ENCODE measurements at places on chromosomes 12 and 14. TPM values are rescaled to one million over a fixed set of nuclear protein-coding genes. Genes with fewer than 3 reads are reported as not detected.

GRCh38 chr12:66013224-66013623 is 117.3 kb downstream of the LLPH start:
- no peak for DNase-seq

GRCh38 chr12:40953076-40953475 is 235.0 kb upstream of the PDZRN4 start:
- no peak for DNase-seq

DNA sequence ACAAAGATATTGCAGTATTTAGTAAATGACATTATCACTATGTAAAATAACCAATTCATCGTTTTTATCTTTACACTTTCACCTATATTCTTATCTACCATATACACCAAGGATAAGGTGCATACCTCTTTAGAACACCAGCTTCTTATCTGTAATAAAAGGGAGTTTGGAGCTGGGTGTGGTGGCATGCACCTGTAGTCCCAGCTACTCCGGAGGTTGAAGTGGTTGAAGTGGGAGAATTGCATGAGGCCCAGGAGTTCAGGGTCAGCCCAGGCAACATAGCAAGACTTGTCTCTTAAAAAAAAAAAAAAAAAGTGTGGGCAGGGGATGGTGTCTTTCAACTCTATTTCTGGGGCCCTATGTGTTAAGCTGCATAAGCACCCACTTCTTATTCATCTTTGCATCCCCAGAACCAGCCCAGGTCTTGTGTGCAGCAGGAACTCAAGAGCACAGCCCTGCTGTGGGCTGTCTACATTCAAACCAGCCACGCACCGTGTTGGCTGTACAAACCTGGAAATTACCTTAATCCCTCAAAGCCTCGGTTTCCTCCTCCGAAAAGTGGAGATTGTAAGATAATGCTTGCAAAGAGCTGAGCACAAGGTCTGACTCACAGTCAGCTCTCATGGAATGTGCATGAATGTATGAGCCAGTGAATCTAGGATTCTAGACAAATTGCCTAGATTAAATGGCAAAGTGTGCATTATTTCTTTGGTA is 256.6 kb upstream of the FOXN3 start:
- no peak for DNase-seq

DNA sequence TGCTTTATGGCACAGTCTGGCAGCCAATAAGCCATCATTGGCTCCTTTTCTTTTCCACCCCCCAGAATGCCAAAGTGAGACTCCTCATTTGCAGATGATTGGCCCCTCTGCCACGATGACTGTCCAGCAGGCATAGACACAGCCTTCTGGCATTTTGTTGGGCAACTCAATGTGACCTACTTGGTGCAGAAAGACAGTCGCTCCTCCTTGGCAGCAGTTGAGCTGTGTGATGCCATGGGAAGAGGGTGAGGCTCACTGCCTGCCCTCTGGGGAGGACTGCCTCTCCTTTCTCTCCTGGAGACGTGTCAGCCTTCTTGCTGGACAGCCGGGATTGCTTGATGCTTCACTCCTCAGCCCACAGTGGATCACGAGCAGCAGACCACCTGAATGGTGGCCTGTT is 264.9 kb downstream of the C12orf75 start:
- no peak for DNase-seq

- no peak for DNase-seq
Observed at GRCh38 chr14:71264260-71264659, 357.0 kb downstream of the PCNX1 start.

- no peak for DNase-seq
Observed at GRCh38 chr12:87920139-87920538, 109.1 kb downstream of the C12orf50 start.

- DNase-seq = no peak
Observed at GRCh38 chr14:33098016-33098415, 159.3 kb downstream of the NPAS3 start.

DNA sequence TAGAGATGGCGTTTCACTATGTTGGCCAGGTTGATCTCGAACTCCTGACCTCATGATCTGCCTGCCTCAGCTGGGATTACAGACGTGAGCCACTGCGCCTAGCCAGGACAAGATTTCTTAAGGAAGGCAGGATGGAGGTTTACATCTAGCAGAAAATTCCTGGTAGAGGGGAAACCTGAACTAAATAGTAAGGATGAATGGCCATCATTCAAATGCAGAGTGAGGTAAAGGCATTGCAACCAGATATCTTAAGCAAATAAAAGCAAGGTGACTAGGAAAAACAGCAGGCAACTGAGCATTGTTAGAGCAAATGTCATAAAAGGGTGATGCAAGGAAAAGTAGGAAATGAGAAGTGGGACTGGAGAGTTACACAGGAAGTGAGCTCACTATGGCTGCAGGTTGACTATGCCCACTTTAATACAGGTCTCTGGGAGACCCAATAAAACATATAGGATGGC is 133.0 kb downstream of the SOX5 start:
- no peak for DNase-seq

DNA sequence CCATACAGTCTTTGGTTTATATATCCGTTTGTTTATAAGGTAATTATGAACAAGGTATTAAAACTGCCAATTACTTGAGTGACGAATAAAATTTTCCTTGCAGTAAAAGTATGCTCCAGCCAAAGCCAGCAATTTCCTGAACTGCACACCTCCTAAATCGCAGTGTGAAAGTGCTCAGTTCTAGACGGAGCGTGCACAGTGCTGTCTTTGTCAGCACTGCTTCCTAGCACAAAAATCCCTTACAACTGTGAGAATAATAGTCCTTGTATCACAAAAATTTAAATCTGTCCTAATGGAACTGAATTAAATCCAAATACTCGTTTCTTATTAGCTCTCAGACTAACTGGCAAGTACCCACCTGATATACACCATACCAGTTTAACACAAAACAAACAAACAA is 26.3 kb downstream of the LRIG3 start:
- DNase-seq = no peak

- DNase-seq = no peak
Observed at GRCh38 chr12:47758834-47759690, at the start of gene RAPGEF3. RAPGEF3 (minus strand) TSS chr12:47758880; CDS start chr12:47758556, 324 bp downstream.

- no peak for DNase-seq
Observed at GRCh38 chr12:52246720-52247621, 13.9 kb downstream of the KRT7 start.

- no peak for DNase-seq
Observed at GRCh38 chr12:26205941-26206340, 10.6 kb downstream of the SSPN start.

GRCh38 chr12:78085542-78086182 is 255.0 kb downstream of the NAV3 start:
- DNase-seq = no peak

GRCh38 chr12:47066278-47067025 is 13.0 kb upstream of the PCED1B start:
- no peak for DNase-seq

GRCh38 chr12:76706101-76706500 is 57.8 kb upstream of the ZDHHC17 start:
- DNase-seq = no peak

The LLPH gene
- polyA plus RNA-seq = 37.9 TPM

The GPHB5 gene
- not detected for polyA plus RNA-seq

The VWF gene
- polyA plus RNA-seq = 18.5 TPM

The GRIN2B gene
- polyA plus RNA-seq = 0.22 TPM

The C14orf39 gene
- polyA plus RNA-seq = 1.9 TPM

The FAM186B gene
- 1.1 TPM for polyA plus RNA-seq

The CHGA gene
- 1.6 TPM for polyA plus RNA-seq

The SCNN1A gene
- 73.4 TPM for polyA plus RNA-seq

The AQP6 gene
- polyA plus RNA-seq = 19.2 TPM

The APOF gene
- not detected for polyA plus RNA-seq

The RPGRIP1 gene
- 0.40 TPM for polyA plus RNA-seq

The SYNDIG1L gene
- polyA plus RNA-seq = 0.31 TPM

The DTX1 gene
- 11.3 TPM for polyA plus RNA-seq
